ENCODE measurements at places on chromosomes 7 and 10.

- DNase-seq, result no peak
Measured at GRCh38 chr10:31467791-31468535, 148.9 kb downstream of the ZEB1 start.

DNA sequence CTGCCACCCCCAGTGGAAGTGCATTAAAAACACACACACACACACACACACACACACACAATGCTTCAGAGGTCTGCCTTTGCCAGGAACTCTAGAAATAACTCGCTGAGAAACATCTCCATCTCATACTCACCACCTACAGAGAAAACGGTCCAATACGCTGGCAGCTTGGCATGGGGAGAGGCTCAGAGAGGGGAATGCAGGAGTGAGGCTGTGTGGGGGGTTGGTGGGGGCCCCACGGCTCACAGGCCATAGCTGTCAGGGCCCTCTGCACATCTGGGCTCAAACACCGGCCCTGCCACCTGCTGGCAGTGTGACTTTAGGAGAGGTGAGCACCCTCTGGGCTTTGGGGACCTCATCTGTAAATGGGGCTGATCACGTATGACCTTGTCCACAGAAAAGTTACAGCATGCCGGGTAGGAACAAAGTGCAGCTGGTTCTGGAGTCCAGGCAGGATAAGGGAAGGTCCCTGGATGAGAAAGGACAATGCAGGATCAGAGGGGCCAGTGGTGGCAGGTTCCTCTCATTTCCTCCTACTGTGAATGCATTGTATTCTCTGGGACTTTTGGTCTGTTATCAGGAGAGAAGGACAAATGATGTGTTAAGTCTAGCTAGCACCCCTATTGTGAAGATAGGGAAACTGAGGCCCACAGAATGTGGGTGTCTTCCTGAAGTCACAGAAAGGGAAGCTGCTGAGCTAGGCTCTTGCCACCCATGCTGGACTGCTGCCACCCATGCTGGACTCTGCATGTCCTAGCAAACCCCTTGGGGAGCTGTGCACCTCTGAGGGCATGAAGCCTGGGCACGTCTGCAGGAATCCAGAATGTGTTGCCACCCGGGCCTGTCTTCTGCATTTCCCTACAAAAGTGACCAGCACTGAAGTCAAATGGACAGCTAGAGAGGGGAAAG lies 404.6 kb downstream of the RPS24 start:
- no peak for DNase-seq

DNA sequence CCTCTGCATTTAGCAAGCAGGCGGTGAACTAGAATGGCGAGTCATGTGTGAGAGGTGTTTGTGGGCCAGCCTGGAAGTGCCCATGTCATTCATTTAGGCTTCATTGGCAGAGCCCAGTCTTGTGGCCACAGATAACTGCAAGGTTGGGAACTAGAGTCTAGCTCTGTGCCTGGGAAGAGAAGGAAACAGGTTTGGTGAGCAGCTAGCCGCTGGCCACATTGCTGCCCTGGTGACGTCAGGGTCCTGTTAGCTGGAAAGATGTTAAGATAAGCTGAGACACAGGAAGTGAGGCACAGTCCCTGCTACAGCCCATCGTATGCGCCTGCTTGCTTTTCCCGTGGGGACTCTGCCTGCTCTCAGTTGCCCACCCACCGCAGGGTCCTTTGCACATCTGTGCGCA lies 185.5 kb downstream of the CAMK1D start:
- no peak for DNase-seq

DNA sequence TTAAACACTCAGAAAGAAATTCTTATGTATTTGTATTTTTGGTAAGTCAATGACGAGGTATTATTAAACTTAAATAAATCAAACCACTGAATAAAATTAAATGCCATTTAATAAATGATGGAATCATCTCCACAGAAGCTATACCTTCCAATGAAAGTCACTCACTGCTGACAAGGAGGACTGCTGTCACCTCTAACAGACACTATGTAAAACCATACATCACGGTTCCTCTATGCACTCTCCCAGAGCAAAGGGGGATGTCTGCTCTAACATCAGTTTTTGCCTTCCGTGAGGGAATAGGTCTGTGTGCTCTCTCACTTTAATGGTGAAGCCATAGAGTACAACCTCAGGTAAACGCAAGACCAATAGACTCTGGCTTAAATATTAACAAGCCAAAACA lies 99.7 kb upstream of the DDC start:
- no peak for DNase-seq

DNA sequence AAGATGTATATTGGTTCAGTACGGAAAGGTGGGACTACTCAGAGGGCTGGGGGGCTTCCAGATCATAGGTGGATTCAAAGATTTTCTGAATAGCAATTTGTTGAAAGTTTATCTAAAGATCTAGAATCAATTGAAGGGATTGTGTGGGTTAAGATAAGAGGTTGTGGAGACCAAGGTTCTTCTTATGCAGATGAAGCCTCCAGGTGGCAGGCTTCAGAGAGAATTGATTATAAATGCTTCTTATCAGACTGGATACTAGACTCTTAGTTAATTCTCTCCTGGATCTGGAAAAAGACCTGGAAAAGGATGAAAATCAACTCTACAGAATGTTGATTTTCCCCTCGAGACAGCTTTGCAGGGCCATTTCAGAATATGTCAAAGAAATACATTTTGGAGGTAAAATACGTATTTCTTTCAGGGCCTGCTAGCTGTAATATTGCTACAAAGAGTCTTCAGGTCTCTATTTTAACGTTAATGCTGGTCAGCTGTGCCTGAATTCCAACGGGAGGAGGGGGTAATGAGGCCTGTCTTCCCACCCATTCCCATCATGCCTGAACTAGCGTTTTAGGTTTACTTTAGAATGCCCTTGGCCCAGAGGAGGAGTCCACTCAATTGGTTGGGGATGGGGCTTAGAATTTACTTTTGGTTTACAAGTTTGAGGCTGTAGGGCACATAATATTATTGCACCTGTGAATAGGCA lies 12.8 kb upstream of the GPR15LG start:
- DNase-seq, result no peak

- no peak for DNase-seq
Measured at GRCh38 chr7:137975221-137975620, 26.7 kb downstream of the CREB3L2 start.

DNA sequence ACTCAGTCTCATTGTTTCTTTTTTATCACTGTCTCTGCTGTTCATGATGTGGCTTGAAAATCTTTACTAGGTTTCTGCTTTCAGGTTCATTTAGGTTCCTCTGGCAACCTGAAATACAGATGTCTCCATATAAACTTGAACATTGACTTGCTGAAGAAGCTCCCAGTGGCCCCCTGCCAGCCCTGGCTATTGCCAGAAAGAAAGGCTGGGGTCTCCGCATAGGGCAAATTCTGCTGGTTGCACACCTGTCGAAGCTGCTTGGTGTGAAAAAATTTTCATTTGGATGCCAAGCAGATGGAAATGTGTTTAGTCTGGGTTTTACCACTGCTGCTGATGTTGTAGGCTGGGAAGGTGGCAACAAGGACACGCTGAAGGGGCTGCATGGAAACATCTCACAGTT lies 826.7 kb upstream of the GHITM start:
- no peak for DNase-seq

GRCh38 chr7:8115547-8116402 lies 146.2 kb downstream of the ICA1 start:
- DNase-seq, result no peak

GRCh38 chr10:24415455-24416125 lies 206.7 kb downstream of the KIAA1217 start:
- no peak for DNase-seq

- no peak for DNase-seq
Measured at GRCh38 chr10:3478153-3478552, 305.6 kb upstream of the PITRM1 start.

DNA sequence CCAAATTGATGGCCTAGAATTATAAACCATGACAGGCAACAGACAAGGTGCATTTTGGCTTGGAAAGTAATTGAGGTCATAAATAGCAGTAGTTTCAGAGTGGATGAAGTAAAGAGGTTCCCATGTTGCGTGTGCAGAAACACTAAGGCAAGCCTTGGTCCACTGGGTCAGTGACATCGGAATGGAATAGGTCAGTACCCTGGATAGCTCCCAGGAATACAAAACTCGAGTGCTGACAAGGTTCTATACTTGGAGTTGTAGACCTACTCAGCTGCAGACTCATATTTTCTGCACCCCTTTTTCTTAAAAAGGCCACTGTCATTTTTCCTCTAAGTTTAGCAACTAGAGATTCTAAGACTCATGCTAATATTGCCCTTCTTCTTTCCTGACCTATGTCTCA lies 132.8 kb downstream of the DYNC1I1 start:
- no peak for DNase-seq

GRCh38 chr7:44580945-44581878 lies 819 bp downstream of the TMED4 start:
- no peak for DNase-seq
